Testis (tissue), 5 donors: ENCODE measurements at places on chromosomes 5 and 9.

- H3K27me3 ChIP-seq = no peaks in the 10 kb centered on the region
- no peaks in the 10 kb centered on the region for H3K4me1 ChIP-seq
- no peaks in the 10 kb centered on the region for H3K36me3 ChIP-seq
- H3K4me3 ChIP-seq = no peak overlapping the region
- no peak for DNase-seq
- no peak overlapping the region for H3K27ac ChIP-seq
These were observed 55.2 kb downstream of the HSPA4 start for GRCh38 chr5:133106761-133107572.

GRCh38 chr5:55222985-55223811 lies 3.9 kb downstream of the MCIDAS start:
- peaks cover 14% of the 10 kb centered on the region for H3K4me1 ChIP-seq
- H3K36me3 ChIP-seq = no peaks in the 10 kb centered on the region
- H3K27ac ChIP-seq = no peak overlapping the region
- no peaks in the 10 kb centered on the region for H3K27me3 ChIP-seq

DNA sequence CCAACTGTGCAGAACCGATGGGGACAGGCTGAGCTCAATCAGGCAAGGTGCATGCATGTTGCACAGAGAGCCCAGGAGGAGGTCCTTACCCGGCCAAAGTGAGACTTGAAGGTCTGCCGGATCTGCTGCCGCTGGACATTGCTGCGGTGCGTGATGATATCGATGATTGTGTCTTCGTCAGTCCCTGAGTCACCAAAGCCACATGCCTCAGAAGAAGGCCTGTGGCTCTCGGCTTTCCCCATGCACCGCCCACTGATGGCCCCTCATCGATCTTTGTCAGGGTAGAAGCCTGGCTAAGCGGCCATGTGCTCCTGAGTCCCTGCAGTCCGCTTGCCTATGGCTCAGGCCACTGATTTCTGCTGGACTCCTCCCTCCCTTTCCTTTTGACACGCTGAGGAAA lies 34.8 kb downstream of the ANXA6 start:
- no peaks in the 10 kb centered on the region for H3K4me1 ChIP-seq
- H3K27me3 ChIP-seq = no peaks in the 10 kb centered on the region
- H3K4me3 ChIP-seq = no peak overlapping the region
- no peaks in the 10 kb centered on the region for H3K36me3 ChIP-seq
- no peak overlapping the region for H3K27ac ChIP-seq

- no peaks in the 10 kb centered on the region for H3K27me3 ChIP-seq
- no peak for DNase-seq
These were observed 465.0 kb downstream of the MTRR start for GRCh38 chr5:8333977-8334376.
